ENCODE measurements at places on chromosomes 4 and X. TPM values are rescaled to one million over a fixed set of nuclear protein-coding genes. Genes with fewer than 3 reads are reported as not detected.

Gene ZNF711
- 36.0 TPM for total RNA-seq

DNA sequence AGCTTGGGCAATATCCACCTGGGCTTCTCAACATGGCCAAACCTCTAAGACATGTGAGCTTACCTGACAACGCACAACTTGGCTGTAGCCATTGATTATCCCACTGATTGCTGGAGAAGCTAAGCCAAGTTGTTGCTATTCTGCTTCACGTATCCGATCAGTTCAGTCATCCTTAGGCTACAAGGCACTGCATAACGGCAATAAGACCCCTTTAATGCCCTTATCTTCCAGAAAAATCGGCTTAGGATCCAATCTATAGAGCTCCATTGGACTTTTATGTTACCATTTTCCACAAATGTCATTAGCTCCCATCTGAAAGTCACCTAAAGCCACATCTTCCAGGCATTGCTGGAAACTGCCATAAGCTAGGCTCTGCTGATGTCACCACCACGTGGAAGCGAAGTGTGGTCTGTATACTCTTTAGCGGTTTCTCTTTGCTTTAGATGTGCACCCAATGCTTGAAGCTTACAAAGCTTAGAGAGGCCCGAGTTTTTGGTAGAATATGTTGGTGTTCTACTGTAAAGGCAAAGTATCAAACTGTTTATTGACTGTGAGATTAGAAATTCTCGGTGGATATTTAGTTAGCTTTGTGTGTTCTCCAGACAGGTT, 163.1 kb downstream of the CPE start:
- DNase-seq, result no peak

DNA sequence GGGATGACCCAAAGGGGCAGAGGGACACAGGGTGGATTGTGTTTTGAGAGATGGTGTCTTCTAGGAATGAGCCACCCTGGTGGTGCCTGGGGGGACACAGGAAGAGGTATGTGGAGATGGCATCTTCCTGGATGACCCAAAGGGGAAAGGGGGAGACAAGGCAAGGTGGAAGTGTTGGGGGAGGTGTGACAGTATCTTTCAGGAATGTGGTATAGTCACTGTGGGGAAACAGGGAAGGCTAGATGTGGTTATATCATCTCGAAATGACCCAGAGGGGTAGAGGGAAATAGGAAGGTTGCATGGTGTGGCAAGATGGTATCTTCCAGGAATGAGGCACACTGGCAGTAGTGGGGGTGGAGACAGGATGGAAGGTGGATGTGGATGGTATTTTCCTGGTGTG, 62.9 kb downstream of the MAOA start:
- DNase-seq, result no peak

DNA sequence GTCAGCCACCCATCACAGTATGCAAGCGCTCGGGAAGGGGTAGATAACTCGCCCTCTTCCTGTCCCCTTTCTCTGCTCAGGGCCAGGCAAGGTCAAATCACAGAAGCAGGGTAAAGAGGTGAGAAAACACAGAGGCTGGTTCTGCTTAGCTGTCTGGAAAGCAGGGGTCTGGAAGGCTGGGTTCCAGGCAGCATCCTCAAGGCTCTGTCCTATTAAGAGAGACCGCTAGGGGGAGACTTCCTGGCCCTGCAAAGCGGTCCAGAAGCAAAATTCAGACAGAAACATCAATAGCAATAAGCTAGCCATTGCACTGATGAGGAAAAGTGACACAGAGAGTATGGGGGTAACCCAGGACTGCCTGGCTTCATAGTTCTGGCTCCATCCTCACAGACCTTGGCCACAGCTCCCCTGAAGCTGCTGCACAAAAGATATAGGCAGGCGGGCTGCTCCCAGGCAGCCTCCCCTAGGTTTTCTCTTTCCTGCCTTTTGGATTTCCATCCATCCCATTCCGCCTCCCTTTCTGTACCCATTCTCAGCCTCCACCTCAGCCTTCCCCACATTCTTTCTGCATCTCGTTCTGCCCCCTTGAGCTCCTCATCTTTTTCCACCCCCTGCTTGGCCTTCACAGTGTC, 308.5 kb downstream of the EVC2 start:
- DNase-seq, result peak; percentile 24

GRCh38 chr4:104330125-104330905, 164.4 kb downstream of the CXXC4 start:
- no peak for DNase-seq

GRCh38 chrX:152601848-152602616, 35.7 kb upstream of the GABRQ start:
- DNase-seq, result no peak

DNA sequence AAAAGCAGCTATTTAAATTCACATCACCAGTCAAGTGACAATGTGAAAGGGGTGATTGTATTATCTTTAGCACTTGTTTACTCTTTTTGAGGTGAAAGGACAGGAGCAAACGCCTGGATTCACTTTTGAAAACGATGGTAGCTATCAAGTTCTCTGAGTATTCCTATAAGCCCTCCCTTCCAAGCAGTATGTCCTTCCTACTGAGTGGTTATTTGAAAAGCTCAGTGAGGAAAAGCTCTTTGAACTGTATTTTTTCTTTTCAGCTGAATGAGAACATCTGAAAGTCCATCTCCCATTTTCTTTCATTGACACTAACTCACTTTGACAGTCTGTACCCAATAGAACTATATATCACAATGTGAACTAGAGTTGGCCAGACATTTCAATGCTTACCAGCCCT, 9.1 kb upstream of the CTSO start:
- no peak for DNase-seq

GRCh38 chrX:133302775-133303445, 84.8 kb upstream of the TFDP3 start:
- DNase-seq, result no peak

Gene CSN1S1
- total RNA-seq, result not detected

- DNase-seq, result no peak
Measured at GRCh38 chr4:63275491-63275890, 1133.8 kb downstream of the TECRL start.
